Posterior cingulate gyrus (tissue), 11 donors: ENCODE measurements at places on chromosomes 12 and 14.

DNA sequence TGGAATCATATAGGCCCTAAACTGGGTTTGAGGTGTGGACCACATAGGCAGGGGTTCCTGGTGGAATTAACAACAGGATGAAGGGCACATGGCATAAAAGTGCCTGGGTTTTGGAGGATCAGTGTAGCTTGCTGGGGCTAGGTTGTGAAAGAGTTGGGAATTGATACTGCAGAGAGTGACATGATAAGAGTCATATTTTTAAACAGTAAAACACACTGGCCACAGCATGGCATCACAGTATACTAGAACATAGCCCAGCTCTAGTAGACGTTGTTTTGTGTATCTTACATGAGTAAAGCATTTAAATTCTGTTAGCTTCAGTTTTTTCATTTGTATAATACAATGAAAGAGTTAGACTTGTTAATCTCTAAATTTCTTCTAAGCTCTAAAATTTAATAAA is 102.0 kb downstream of the POLR3B start:
- no peak for DNase-seq

DNA sequence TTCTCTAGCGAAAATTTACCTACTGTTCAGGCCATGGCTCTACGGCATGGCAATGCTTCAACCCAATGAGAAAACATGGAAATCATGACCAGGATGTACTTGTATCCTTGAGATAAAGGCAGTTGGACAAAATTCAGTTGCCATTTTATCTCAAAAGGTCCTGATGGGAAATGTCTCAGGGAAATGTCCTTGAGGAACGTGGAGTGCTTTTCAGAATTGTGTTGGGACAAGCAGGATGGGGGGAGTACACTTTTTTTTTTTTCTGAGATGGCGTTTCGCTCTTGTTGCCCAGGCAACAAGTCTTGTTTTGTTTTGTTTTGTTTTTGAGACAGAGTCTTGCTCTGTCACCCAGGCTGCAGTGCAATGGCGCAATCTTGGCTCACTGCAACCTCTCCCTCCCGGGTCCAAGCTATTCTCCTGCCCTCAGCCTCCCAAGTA is 86.8 kb upstream of the EIF5 start:
- DNase-seq = no peak

GRCh38 chr12:53754633-53755264 is 3.0 kb upstream of the CISTR start:
- DNase-seq = no peak

GRCh38 chr14:100073576-100074430 is 8.6 kb downstream of the EVL start:
- DNase-seq = no peak

DNA sequence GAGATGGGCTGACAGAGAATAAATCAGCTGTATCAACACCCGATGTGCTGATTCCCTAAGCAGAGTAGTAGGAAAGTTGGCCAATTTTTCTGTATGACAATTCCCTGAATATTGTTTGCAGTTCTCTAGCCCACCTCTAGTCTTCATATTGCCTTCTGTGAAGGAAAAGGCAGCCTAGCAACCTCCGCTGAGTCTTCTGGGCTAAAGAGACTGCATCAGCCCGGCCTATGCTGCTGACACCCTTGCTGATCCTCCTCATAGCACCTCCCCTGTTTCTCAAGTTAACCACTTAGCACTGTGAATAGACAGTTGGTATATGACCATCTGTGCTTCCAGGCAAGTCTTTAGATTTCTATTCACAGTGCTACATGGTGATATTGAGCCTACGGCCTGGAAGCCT is 161.1 kb upstream of the EGLN3 start:
- DNase-seq = no peak

DNA sequence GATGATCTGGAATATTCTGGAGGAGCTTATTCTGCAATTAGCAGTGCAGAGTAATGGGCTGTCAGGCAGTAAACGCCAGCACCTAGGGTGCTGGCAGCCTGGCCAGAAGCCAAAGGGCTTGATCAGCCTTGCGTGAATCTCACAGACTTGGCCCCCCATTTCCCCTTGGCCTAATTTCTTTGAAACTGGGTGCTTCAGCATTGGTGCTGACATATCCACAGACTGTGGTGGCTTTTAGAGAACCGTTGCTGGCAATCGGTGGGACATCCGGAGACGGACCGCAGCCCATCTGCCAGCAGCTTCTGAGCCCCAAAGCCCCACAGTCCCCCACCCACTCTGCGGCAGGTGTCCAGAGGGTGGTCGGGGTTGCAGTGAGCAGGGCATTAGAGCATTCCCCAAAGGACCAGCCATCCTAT is 157.1 kb downstream of the CALM1 start:
- DNase-seq = no peak

GRCh38 chr12:52349196-52349595 is 18.1 kb downstream of the KRT85 start:
- no peak for DNase-seq

DNA sequence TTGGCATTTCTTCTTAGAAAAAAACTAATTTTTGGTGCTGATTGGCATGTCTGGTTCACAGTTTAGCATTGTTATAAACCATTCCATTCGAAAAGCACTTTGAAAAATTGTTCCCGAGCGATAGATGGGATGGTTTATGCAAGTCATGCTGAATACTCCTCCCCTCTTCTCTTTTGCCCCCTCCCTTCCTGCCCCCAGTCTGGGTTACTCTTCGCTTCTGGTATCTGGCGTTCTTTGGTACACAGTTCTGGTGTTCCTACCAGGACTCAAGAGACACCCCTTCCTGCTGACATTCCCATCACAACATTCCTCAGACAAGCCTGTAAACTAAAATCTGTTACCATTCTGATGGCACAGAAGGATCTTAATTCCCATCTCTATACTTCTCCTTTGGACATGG is 20.1 kb upstream of the TIGAR start:
- no peak for DNase-seq

DNA sequence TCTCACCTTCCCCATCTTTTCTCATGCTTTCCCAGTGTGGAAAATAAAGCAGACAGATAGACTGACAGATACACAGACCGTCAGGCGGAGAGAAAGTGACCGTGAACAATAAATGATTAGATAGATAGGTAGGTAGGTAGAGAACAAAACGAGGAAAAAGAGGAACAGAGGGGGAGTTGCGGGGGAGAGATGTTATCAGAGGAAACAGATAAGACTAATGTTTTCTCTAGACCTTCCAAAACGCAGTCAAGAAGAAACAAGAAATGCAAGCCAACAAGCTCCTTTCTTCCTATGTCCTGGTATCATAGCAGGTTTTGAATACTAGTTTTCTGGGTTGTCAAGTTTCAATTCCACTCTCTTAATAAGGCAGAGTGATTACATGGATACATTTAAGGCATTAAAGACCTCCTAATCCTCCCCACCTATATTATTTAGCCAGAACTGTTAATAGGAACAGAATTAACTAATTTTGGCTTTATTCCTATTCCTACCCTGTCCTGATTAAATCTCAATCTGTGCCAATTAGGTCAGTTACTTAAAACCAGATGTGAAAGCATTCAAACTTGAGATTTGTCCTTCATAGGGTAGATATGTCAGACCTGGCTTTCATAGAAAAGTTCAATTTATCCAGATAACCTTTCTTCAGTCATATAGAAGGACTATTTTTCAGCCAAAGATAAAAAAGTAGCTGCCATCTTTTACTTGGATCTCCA is 89.0 kb upstream of the PTPRR start:
- DNase-seq = no peak

DNA sequence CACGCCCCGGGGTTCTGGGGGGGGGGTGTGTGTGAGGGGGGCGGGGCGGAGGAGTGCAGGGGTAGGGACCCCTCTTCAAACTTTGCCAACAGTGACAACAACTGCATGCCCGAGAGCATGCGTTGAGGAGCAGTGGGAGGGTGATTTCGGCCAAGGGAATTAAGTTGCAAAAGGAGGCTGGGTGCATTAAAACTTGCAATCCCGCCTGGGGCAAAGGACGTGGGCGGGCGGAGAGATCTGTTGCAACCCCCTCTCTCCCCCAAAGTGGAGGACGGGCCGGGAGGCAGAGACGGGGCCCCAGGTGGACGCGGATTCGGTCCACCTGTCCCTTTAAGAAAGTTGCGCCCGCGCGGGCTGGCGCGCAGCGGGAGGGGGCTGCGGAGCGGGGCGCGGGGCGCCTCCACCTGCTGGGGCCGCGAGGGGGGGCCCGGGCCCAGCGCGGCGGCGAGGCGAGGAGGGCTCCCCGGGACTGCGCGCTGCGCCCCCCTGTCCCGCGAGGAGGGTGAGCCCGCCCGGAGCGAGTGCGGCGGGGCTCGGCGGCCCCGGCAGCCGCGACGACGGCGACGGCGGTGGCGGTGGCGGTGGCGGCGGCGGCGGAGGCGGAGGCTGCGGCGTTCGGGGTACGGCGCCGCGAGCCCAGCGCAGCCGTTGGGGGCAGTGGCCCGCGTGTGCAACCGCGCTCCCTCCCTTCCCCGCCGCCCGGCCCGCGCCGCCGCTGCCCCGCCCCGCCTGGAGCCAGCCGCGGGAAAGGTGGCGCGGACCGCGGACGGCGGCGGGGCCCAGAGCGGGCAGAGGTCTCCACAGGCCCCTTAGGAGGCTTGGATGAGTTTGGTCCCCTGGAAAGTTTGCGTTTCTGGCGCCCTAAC is 530 bp upstream of the FOXN4 start:
- DNase-seq = no peak

GRCh38 chr12:52582486-52582885 is 8.8 kb upstream of the KRT74 start:
- no peak for DNase-seq

GRCh38 chr12:72511906-72512305 is 239.7 kb downstream of the TRHDE start:
- DNase-seq = no peak

GRCh38 chr14:25431211-25432076 is 381.5 kb upstream of the STXBP6 start:
- DNase-seq = no peak

DNA sequence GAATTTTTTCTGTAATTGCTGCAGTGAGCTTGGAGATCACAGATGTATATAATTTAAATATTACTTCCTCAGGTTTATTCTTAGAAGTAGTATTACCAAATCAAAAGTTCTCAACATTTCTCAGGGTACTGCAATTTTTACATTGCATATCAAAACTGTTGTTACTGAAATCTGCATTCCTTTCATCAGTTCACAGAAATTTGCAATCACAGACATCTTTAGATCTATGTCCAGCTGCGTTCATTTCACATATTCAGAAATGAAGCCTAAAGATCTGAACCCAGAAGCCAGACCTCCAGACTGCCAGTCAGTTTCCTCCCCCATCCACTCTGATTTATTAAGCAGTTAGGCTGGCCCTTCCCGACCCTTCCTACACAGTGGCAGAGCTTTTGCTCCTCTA is 18.2 kb upstream of the IFT81 start:
- no peak for DNase-seq

DNA sequence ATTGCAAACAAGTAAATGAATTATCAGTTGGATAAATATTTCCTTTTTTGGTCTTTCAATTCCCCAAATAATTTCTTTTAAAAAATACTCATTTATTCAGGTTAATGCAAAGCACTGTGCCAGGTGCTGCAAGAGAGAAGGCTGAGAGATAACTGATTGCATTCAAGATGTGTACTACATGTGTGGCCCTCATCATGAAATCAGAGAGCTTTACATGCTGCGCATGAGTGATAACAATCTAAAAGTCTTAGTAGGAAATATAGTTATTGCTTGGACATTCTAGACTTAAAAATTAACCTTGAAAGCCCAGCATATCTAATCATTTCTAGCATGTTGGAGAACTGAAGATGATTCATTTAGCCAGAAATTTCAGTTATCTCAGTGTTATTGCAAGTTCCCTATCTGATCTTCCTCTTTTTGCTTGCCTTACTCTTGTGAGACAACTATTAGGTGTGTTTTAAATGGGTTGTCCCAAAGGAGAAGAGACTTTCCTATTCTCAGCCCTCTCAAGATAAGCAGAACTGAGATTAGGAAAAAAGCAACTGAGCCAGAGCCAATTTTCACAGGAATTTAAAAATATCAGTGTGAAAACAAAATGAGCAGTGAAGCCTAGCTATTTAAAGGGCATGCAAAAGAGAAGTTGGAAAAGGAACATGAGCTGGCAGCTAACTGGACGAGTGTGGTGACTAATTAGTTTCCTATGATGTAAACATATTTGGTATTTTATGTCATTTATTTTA is 60.9 kb downstream of the PLEKHA5 start:
- no peak for DNase-seq

DNA sequence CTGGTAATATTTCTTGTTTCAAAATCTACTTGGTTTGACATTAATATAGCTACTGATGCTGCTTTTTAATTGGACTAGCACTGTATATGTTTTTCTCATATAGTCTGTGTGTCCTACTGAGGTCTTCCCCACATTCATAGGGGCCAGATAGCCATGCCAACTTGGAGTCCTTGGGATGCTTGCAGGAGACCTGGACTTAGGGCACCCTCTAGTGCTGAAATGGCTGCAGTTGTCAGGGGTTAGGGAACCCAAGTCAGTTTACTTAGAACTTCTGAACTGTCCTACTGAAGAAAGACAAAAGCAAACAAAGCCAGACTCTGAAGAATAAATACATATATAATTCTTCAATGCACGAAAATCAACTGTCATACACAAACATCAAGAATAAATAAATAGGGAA is 279.9 kb upstream of the SYT1 start:
- DNase-seq = no peak

DNA sequence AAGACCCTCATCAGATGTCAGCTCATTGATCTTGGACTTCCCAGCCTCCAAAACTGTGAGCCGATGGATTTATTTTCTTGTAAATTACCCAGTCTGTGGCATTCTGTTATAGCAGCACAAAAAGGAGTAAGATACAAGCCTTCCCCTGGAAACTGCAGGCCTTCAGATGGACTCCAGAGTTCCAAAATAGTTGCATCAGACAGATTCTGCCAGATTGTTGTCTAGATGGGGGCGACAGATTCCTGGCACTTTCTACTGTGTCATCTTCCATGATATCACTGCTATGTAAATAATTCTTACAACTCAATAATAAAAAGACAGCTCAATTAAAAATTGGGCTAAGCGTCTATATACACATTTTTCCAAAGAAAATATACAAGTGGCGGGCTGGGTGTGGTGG is 17.2 kb upstream of the MARK3 start:
- no peak for DNase-seq

DNA sequence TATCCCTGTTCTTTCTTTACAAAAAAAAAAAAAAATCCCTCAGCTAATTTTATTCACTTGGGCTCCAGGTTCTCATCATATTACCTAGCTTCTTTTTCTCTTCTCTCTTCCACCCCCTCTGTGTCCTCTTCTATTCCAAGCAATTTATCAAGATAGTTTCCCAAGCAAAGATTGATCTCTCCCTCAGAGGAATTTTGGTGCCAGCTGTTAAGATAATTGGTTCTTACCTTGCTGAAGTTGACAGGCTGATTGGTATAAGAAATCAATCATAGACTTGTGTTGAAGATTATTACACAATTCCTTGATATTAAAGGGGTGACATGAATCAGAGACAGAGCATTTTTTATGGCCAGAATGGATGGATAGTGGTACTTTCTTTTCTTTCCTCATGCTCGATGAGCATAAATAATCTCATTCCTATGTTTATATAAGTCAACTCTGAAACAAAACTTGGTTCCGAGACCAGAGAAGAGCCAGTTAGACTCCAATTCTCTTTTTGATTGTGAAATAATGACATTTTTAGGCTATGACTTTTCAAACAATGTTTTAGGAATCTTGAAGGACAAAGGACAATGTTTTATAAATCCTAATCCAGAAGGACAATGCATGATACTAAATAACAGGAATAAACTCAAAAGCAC is 264.1 kb upstream of the PRKD1 start:
- no peak for DNase-seq
